ENCODE measurements at places on chromosomes 13 and 19.

- DNase-seq: no peak
Observed at GRCh38 chr13:21823949-21824348, 153.1 kb downstream of the FGF9 start.

GRCh38 chr13:66076417-66076816, 1153.7 kb downstream of the PCDH9 start:
- DNase-seq: no peak

DNA sequence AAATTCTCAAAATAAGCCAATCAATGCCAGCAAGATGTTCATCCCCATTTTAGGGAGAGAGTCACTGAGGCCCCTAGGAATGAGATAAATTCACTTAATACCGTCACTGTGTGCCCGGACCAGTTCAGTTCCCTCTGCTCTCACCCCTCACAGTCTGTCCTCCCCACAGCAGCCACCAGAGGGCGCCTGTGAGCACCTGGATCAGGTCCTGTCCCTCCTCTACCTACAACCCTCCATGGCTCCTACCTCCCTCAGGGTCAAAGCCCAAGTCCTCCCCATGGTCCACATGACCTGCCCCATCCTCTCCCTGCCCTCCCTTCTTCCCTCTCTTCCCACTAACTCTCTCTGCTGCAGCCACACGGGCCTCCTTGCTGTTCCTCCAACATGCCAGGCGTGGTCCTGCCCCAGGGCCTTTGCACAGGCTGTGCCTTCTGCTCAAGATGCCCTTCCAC, 42.0 kb upstream of the NFIC start:
- peak; percentile 71 for DNase-seq

- DNase-seq: no peak
Observed at GRCh38 chr19:708154-709143, at the start of gene PALM. Gene PALM (plus strand): TSS chr19:708935. CDS start chr19:709147, 212 bp downstream.

DNA sequence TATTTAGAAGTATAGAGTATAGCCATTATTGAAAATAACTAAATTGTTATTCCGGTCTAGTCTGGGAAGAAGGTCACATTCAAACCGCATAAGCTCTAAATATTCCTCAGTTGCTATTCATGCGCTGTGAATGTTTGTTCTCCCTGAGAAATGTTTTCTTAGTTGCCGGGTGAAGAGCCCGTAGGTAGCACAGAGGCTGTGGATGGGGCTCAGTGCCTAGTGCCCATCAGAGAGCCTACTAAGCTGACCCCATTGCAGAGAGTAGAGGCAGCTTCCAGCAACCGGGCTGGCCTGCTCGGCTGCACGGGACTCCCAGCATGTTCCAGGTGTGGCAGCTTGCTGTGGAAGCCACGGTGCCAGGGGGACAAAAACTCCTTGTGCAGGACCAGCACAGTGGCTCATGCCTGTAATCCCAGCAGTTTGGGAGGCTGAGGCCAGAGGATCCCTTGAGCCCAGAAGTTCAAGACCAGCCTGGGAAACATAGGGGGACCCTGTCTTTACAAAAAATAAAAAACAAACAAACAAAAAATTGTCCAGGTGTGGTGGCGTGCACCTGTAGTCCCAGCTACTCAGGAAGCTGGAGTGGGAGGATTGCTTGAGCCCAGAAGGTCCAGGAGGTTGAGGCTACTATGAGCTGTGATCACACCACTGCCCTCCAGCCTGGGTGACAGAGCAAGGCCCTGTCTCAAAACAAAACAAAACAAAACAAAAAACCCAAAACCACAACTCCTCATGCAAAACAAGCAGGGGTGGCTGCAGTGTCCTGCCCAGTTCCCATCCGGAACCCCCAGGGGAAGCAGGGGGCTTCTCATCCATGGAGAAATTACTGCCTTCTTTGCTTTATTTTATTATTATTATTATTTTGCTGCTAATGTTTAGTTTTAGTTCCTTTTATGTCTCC, 82.5 kb downstream of the KCTD15 start:
- no peak for DNase-seq

GRCh38 chr13:114111577-114111976, 20.8 kb downstream of the RASA3 start:
- DNase-seq: no peak

DNA sequence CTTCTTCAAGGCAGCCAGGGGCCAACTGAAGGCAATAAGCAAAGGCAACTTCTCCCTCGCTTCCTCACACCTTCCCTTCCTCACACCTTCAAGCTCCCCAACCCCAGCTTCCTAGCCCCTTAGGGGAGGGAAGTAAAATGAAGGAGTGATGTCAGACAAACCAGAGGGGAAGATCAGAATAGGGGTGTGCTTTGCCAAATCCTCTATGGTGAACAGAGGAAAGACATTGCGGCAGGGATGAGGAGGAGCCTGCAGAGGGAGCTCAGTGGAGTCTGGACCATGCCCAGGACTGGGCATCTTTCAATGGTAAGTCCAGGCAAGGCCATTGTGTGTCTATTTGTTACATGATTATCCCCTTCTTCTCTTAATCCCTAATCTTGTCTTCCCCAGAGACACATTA, 164.0 kb downstream of the TSHZ3 start:
- DNase-seq: no peak

- DNase-seq: no peak
Observed at GRCh38 chr19:42057846-42058245, 12.2 kb downstream of the GRIK5 start.

DNA sequence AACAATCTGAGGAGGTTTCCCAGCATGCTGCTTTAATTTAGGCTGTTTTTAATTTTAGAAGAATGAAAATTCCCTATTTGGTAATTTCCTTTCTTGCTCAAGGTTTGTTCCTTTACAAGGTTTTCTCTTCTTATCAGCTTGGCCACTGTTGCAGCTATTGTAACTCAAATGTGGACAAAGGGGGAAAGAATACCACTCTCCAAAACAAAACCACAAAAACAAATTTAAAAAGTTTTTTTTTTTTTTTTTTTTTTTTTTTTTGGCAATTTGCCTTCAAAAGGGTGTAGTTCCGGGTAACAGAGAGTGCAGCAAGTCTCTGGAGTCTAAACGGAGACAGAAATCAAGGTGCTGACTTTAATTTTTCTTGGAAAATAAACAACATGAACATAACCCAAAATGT, 306.4 kb upstream of the ARGLU1 start:
- DNase-seq: no peak

- no peak for DNase-seq
Observed at GRCh38 chr13:20401931-20402856, 123.5 kb downstream of the CRYL1 start.

- DNase-seq: no peak
Observed at GRCh38 chr13:71814806-71815360, 52.1 kb downstream of the DACH1 start.

GRCh38 chr19:55675661-55676354, 782 bp downstream of the EPN1 start:
- DNase-seq: no peak
